Esophagus mucosa (tissue), 1 donor: ENCODE measurements at places on chromosomes 5 and 9. TPM values are rescaled to one million over a fixed set of nuclear protein-coding genes. Genes with fewer than 3 reads are reported as not detected.

SLC25A51 gene
- total RNA-seq = 20.8 TPM

- ATAC-seq = no peak
Measured at GRCh38 chr5:117286813-117287212, 712.2 kb upstream of the SEMA6A start.

DNA sequence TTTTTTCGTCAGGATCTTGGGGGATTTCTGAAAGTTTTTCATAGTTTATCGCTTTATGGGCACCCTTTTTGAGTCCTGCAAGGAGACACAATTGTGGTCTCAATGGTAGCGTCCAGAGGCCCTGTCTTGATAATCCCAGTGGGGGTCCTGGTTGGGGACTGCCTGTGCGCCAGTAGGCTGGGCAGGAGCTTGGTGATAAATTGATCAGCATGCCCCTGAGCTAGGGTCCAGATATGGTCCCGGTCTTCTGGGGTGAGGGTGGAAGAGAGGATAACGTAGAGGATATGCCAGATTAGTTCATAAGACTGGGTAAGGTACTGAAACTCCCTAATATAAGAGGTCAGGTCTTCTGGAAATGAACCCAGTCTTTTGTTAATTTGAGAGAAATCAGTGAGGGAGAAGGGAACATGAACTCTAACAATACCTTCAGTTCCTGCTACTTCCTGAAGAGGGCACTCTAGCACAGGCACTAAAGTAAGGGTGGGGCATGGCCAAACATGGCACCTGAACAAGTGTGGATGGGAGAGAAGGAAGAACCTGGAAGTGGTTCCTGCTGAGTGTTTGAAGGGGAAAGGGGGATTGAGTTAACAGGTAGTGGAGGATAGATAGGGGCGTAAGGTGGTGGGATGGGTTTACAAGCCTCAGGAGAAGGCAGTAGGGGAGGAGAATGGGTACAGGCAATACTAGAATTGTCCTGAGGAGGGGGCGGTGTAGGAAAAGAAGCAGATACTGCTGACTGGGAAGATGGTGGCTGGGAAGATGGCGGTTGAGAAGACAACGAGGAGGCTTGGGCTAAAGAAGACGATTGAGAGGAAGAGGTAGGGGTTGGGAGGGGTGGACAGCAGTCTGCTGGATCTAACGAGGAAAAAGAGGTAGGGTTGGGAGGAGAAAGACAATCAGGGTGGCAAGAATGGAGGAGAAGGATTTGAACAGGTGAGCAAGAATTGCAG, 33.8 kb upstream of the ANXA2R start:
- peak; percentile 68 for ATAC-seq

DNA sequence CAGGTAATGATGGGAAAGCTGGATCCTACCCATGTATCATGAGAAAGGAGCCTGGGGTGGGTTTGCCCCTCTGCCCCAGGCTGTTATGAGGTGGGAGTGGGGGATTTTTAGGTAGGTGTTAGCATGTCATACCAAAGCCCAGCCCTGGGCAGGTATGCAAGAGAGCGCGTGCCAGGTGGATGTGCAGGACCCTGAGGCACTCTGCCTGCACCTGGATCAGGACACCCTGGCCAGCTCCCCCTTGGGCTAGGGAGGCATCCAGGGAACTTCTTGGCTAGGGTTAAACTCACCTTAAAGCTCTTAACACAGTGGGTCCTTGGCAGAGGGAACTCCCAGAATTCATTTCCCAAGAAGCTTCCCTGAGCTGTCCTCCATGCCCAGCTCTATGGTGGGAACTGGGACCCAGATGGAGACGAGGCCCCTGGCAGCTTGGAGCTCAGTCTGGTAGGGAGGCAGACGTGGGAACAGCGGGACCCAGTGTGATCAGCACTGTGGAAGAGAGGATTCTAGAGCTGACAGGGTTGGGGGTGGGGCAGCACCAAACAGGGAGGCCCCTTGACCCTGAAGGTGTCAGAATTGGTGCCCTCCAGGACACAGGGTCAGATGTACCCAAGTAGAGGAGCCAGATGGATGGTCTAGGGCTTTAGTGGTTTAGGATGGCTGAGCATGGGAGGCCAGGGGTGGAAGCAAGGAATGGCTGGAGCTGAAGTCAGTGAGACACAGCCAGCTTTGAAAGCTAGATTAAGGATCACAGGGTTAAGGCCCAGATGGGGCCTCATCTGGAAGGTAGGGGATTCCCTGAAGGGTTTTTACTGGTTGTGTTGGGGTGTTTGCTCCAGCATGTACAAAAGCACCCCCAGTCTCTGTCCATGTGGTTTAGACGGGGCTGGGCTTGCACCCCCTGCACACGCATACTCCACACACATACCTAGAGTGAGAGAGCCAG, 2.2 kb upstream of the PRR7 start:
- ATAC-seq = no peak

DNA sequence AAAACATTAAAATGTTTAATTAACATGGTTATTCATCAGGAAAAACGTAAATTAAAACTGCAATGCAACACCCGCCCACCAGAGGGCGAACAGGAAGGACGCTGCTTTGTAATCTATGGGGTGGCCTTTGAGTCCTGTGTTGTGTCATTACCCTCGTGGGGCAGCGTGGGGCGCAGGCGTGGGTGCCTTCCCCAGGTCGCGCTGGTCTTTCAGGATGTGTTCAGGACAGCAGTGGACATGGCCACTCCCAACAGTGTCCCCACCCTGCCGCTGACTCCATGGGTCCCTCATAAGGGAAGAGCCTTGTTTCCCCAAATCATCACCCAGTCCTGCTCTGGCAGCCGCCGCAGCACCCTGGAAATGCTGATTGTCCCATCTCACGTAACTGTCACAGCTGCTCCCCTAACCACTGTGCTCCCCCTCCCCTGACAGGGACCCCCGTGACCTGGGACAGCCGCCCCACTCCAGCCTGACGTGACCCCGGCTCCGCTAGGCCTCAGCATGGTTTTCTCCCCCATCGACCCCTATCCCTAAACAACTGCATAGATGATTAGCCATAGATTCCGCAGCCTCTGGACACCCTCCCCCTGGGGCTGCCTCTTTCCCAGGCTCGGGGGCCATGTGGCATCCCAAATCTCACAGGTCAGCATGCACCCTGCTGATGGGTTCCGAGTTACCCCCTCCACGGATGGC, 36.4 kb downstream of the GLT6D1 start:
- peak; percentile 41 for ATAC-seq

ACTL7B gene
- not detected for total RNA-seq

DNA sequence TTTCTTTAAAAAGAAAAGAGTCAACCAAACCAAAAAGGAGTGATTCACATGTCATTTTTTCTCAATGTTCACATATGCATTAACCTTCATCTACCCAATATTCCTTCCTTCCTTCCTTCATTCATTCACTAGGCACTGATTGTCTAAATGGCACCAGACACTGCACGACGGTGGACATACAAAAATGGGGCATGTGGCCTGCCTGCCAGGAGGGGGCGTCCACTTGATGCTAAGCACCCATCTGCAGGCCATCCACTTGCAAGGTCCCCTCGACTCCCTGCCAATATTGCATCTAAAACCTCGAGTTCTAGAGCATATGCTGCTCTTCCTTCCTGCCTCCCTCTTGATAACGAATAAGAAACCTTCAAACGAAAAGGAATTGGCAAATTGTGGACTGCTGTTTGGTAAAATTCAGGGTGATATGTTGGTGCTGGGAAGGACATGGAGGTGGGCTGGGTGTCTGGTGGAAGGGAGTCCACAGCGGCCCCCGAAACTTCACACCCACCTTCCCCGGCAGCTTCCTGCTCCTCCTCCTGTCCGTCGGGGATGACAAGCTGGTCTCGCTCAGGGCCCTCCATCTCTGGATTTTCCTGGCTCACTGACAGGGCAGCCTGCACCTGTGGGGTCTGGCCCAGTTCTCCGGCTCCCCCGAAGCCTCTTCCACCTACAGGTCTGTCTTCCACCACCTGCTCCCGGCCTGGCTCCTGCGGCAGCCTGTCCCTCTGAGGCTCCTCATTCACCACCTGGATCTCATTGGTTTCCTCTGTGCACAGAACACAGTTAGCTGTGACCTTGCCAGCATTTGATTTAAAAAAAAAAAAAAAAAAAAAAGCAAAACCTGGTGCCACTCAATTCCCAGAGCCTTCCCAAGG, 64.3 kb downstream of the GOLM1 start:
- no peak for ATAC-seq

GRCh38 chr9:118674942-118675341, 694.3 kb downstream of the BRINP1 start:
- no peak for ATAC-seq

DNA sequence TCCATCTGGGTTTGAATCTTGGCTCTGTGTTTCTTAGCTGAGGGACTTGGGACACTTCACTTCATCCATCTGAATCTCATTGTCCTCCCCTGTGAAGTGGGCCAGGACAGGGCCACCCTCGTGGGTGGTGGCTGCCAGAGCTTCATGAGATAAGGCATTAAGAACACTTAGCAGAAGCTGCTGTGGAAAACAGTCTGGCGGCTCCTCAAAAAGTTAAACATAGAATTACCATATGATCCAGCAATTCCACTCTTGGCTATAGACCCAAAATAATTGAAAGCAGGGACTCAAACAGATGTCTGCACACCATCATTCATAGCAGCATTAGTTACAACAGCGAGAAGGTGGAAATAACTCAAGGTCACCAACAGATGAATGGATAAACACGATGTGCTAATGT, 42.4 kb upstream of the GGTA1 start:
- no peak for ATAC-seq

- no peak for ATAC-seq
Measured at GRCh38 chr5:108935611-108936010, 187.9 kb downstream of the FER start.

NNT gene
- 34.2 TPM for total RNA-seq

SPATA31A3 gene
- not detected for total RNA-seq

GRCh38 chr5:132239776-132240175, 12.1 kb upstream of the P4HA2 start:
- ATAC-seq = no peak

GRCh38 chr9:27088981-27089380, 20.0 kb upstream of the TEK start:
- no peak for ATAC-seq

GRCh38 chr5:154088801-154089200, 50.0 kb downstream of the MFAP3 start:
- no peak for ATAC-seq

GRCh38 chr5:32160228-32160627, 13.9 kb downstream of the GOLPH3 start:
- ATAC-seq = no peak

DNA sequence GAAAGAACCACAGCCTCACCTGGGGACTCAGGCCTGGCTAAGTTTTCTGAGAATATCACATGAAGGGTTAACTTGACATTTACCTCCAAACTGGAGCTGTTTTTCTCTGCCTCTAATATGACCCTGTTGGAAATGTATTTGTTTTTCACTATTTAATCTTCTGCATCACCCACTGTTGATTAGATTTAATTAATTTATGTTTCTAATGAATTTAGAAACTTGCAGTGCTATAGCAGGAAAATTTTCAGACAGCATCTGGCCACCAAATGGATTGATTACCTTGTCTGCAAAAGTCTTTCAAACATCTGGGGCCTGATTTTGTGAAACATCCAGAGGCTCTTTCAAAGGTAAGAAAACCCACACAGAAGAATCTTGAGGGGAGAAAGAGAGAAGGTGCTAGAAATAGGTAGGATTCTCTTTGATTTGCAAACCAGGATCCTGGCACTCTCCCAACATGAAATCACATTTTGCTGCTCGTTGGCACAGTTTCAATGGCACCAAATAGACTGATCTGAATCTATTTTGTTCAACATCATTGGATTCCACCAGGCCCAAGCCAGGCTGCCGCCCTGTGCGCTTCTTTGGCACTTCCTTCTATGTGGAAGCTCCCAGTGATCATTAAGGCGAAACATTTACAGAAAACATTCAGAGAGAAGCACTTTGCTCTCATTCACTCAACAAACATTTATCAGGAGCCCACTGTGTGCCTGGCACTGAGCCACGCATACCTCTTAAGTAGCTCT, 157.3 kb downstream of the PPP2R2B start:
- ATAC-seq = no peak

DNA sequence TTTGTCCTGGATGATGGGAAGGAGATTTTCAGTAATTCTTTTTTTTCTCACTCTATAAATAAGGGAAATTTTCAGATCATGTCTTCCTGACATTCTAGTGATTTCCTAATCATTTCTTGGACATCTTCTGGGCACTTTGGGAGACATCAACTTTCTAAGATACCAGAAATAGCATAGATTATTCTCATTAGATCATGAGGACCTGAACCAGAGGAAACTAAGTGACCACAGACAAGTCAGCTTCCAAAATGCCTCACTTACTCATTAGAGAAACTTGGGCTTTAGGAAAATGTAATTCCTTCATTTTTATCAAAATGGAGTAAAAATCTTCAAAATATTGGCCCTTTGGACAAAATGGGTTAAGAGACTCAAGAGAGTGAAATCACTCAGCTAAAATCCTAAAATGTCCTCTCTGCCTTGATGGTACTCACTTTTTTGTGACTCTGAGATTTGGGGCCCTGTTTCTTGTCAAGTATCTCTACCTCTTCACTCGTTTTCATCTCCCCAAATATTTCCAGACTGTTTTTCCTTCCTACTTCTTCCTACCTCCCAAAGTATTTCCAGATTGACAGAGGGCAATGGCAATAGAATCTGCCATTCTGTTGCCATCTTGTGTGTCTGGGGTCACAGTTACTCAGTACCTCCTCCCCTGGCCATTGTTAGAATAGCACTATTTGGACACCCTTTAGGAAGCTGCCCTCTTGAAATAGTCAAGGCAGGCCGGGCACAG, 194.5 kb downstream of the NR3C1 start:
- ATAC-seq = no peak
